HAP-1 (cell line): ENCODE measurements at places on chromosomes 11 and 22.

DNA sequence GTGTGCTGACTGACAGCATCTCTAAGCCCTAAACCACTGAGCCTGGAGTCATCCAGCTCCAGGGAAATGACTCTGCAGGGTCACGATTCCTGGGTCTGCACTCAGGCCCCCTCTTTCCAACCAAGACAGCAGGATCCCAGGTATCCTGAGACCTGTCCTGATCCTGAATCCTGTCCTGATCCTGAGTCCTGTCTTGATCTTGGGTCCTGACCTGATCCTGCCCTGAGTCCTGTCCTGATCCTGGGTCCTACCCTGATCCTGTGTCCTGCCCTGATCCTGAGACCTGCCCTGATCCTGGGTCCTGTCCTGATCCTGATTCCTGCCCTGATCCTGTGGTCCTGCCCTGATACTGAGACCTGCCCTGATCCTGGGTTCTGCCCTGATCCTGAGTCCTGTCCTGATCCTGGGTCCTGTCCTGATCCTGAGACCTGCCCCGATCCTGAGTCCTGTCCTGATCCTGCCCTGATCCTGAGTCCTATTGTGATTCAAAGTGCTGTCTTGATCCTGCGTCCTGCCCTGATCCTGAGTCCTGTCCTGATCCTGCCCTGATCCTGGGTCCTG lies 1.4 kb upstream of the KRTAP5-6 start:
- DNase-seq: no peak

GRCh38 chr11:75406338-75406777 lies 7.0 kb downstream of the RPS3 start:
- no peak for DNase-seq

GRCh38 chr22:37284805-37285355 lies 2.6 kb downstream of the CYTH4 start:
- no peak for DNase-seq

DNA sequence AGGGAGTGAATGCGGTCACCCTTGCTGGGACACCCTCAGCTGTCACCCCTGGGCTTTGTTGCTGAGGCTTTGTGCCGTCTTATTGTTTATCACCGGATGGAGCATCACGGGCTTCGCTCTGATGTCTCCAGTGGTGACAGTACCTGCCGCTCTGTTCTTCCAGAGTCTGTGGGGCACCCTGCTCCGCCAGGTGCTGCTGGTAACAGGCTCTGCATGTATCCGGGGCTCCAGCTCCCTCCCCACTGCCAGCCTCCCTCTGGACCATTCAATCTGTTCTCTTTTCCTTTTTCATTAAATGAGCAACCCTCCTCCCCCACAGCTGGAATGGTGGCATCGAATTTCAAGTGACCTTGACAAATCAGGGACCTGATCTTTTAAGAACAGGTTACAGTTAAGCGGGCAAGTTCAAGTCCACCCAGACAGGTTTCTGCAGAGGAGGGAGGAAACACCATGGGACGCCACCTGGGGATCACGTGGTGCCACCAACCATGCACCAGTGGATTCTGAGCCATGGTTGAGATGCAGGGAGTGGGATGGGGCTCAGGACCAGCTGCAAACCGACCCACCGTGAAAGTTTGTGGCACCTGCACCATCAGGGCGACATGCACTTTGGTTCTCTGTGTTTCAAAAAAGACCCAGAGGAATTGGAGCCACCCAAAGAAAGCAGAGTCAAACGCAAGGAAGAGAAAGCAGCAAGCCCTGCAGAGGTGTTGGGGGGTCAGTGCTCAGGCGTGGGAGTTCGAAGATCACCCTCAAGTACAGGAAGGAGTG lies 89.3 kb downstream of the BCR start:
- DNase-seq: no peak

GRCh38 chr11:65575568-65576231 lies at the start of gene EHBP1L1:
Gene EHBP1L1, plus strand, starts transcription at chr11:65576053. Its CDS starts 250 bp downstream, at chr11:65576303.
- peak; percentile 79 for DNase-seq

DNA sequence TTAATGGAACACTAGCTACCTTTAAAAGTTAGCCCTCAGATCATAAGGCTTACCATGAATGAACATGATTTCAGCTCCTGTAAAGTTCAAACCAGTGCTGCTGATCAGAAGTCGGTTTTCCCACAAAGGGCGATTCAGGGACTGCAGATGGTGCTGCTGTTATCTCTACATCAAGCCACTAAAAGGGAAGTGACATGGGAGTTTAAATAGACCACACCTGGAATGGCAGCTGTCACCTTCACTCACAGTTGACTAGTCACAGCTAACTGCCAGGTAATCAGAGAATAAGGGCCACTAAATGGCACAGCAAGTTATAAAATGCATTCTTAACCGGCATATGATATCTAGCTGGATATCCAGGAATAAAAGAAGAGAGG lies 581.1 kb upstream of the ARHGAP42 start:
- no peak for DNase-seq

- no peak for DNase-seq
Measured at GRCh38 chr22:33440756-33441155, 382.6 kb upstream of the SYN3 start.

DNA sequence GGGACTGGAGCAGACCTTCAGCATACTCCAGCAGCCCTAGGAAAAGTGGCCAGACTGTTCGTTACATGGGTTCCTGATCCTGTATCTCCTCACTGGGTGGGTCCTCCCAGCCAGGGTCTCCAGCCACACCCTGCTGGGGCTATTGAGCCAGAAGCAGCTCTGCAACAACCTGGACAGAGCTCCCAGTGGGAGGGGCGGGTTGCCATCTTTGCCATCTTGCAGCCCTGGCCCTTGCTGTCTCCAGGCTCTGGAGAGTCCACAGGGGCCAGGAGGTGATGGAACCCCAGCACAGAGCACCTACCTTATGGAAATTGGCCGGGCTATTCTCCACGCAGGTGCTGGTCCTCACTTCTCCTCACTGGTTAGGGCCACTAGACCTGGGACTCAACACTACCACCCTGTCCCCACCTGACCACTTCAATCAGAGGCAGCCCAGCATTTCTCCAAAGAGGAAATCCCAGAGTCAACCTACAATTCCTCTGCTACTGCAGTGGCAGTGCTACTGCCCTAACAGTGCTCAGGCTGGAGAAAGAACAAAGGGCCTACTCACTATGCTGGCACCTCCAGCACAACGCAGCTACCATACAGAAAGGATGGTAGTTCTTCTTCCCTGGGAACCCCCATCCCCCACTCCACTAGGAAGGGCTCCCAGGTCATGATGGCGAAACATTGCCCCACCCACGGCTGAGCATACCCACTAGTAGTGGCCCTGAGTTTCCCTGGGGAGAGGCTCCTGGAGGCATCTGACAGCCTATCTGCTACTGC lies 290.2 kb upstream of the NCAM1 start:
- no peak for DNase-seq

DNA sequence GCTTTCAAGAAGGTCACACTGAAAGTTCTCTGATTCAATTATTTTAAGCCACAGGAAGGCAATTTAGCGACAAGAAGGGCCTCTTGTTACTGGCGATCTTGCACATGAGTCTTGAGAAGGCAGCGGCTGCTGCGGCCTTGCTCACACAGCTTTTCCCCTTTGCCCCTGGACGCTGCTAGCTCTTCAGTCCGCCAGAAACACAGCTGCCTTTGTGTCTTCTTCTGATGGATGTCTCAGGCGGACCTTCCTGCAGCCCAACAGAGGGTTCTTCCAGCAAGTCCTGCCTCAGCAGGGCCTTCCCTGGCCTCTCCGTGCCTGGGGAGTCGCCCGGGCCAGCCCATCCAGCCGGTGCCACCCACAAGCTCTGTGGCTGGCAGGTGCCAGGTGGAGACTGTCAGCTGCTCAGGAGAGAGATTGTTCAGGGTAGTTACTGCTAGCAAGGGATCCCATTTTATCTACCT lies 59.4 kb downstream of the PKNOX2 start:
- no peak for DNase-seq

DNA sequence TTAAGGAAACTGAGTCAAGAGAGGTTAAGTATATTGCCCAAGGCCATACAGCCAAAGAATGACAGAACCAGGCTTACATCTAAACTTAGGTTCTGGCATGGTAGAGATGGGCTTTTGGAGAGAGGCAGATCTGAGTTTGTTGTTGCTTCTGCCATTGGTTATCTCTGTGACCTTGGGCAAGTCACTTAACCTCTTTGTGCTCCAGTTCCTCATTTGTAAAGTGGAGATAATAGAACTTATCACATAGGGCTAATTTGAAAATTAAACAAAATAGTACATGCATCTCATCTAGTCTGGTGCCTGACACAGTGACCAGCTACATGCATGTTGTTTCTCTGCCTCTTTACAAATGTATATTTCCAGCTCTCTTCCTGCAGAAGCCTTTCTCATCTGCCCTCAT lies 47.0 kb upstream of the PLET1 start:
- DNase-seq: no peak

DNA sequence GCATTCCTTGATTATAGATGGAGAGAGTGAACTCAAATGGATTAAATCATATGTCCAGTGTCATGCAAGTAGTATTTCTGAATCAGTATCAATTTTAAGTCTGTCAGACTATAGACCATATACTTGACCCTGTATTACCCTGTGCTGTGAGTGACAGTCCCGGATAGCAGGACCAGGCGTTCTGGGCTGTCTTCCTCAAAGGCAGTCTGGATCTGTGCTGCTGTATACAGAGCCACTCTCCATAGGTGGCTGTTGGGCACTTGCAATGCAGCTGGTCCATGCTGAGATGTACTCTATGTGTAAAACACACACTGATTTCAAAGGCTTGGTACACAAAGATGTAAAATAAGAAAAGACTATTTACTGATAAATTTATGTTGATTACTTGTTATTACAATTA lies 294.3 kb downstream of the OPCML start:
- no peak for DNase-seq

DNA sequence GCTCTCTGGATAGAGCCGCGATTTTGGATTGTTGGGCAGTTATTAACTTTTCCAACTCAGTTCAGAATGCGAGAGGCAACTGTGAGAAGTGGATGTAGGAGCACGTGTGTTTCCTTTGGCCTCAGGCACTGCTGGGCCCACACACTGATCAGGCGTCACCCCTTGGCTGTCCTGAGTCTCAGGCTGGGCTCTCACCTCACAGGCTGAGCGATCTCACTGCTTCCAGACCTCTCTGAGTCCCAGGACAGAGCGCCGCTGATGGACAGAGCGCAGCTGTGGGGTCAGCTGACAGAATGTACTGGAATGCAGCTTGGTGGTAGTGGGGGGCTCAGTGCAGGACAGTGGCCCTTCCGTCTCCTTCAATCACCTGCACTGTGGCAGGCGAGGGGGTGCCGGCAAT lies 516.2 kb downstream of the TBC1D22A start:
- no peak for DNase-seq

- DNase-seq: no peak
Measured at GRCh38 chr11:61602775-61603569, 22.1 kb upstream of the SYT7 start.

GRCh38 chr11:30210357-30210756 lies 20.5 kb upstream of the FSHB start:
- DNase-seq: no peak

DNA sequence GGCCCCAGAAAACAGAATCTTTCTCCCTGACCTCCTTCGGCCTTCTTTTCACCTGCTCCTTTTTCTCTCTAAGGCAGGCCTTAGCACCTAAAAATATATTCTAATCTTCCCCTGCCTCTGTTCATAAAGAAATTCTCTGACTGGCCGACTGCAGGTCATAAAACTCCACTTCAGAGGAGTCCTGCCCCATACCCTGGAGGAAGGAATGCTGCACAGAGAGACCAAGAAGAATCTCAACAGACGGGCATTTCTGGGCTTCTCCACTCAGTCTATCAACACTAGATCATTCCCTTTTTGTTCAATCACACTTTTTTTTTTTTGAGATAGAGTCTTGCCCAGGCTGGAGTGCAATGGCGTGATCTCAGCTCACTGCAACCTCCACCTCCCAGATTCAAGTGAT lies 19.7 kb upstream of the PGA3 start:
- DNase-seq: no peak

GRCh38 chr11:130125638-130126037 lies 33.9 kb upstream of the ST14 start:
- DNase-seq: no peak

- DNase-seq: no peak
Measured at GRCh38 chr11:68328374-68329091, 16.1 kb downstream of the LRP5 start.

- peak; percentile 88 for DNase-seq
Measured at GRCh38 chr11:66883016-66883965, 26.4 kb downstream of the LRFN4 start.
